ENCODE measurements at places on chromosomes 7 and 10. TPM values are rescaled to one million over a fixed set of nuclear protein-coding genes. Genes with fewer than 3 reads are reported as not detected.

Gene RNLS
- total RNA-seq, result 3.5 TPM

Gene ARHGEF5
- 7.7 TPM for total RNA-seq

Gene HOGA1
- total RNA-seq, result not detected

Gene HECTD2
- 2.2 TPM for total RNA-seq

DNA sequence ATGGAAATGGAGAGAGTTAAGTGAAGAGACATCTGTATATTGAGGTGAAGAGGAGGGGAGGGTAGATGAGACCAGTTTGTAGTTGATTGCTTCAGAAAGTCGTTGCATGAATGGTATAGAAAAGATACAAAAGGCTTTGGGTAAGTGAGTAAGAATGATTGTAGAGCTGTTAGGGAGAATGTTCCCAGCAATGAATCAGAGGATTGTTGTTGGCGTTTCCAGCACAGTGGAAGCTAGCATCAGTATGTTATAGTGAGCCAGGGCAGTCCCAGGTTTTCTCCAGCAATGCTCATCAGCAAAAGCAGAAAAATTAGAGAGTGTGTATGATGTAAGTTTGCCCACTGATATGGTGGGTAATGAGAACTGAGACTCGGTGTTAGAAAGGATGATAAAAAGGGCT is 15.4 kb upstream of the CDK6 start:
- no peak for DNase-seq

DNA sequence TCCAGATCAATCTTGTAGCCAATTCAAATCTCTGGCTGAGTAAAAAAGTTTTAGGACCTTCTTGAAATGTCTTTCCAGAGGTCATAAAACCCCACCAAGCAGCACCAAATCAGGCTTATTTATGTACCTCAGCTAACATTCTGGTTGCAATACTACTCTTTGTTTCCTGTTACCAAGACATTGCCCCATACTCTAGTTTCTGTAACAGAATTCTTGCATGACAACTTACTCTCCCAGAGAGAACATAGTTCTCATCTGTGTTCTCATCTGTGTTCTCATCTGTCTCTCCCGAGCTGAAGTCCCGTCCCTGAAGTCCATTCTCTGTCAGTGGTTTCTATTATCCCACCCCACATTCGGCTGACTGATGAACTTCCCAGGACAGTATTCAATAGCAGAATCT is 1285.1 kb downstream of the XPNPEP1 start:
- DNase-seq, result no peak

- DNase-seq, result no peak
Measured at GRCh38 chr10:75021379-75022249, 89.8 kb upstream of the SAMD8 start.

GRCh38 chr7:122584676-122585251 is 114.2 kb downstream of the RNF133 start:
- no peak for DNase-seq

DNA sequence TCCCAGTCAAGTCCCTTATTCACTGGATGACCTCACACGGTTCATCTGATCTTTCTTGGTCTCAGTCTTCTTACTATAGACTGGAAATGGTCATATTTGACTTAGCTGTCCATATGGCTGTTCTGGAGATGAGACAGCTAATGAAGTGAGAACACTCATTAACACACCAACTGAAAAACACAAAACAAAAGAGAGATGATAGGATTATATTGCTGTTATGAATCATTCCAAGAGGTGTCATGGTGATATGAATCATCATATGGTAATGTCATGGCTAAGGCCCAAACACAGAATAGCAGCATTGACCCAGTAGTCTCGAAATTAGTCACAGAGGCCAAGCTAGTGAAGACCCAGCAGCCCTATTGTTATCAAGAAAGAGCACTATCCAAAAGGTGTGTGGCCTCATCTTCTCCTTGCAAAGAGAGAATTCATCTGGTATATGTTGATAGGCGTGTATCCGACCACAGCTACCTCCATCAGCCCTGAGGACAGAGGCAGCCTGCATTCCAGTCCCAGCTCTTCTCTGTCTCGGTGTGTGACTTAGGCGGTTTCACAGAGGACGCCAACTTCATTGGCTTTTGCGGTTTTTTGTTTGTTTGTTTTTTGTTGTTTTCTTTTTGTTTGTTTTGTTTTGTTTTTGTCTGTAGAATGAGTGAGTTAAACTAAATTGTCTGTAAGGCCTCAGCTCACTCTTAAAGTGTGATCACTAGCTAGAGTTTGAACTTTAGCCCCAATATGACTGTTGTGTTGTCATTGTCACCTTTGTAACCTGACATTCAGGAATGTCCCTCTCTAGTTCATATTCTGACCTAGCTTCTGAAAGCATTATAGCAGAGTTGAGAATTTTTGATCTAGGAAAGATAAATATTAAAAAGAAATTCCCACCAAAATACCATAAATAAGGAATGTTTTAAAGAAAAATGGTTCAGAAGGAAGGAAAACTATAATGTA is 97.4 kb upstream of the PDCD4 start:
- DNase-seq, result no peak

- DNase-seq, result no peak
Measured at GRCh38 chr10:52875336-52875735, 102.8 kb upstream of the MBL2 start.

DNA sequence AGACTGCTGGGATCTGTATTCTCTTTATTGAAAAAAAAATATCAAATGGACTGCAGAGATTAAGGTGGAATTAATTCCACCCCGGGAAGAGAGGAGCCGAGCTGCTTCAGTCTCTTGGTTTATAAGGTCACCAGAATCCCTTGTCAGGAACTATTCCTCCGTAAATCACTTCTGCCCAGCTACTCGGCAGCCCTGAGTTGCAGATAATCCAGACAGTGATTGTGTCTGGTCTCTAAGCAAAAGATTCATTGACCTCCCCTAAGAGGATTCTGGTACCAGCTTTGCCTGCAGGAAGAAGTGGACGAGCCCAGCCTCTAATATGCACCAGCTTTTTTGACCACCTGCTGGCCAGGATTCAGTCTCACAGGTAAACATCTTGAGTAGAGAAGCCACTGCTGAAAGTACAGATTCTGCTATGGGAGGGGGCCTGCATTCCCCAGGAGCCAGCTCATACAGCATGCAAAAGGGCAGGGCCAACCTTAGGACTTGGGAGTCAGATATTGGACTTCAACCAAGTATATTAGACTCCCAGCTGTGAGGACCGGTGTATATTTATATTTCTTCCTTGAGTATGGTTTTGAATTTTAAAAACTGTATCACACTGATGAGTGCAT is 27.1 kb upstream of the PLXNA4 start:
- DNase-seq, result no peak

- DNase-seq, result no peak
Measured at GRCh38 chr7:12866207-12866606, 178.8 kb downstream of the ARL4A start.

- DNase-seq, result no peak
Measured at GRCh38 chr10:27072436-27073114, 27.7 kb downstream of the ANKRD26 start.

Measured in activated naive CD8-positive, alpha-beta T cell treated with anti-CD3 and anti-CD28 coated beads, Interleukin-2, amount 10 ng/mL, durations not matched to agents 7 days and 5 days (primary cell).